Pancreas (tissue), 10 donors: ENCODE measurements at places on chromosomes 4 and X. TPM values are rescaled to one million over a fixed set of nuclear protein-coding genes. Genes with fewer than 3 reads are reported as not detected.

CLDN2 gene
- polyA plus RNA-seq = 1.7 TPM

RRH gene
- 0.15 TPM for polyA plus RNA-seq

SPANXN3 gene
- polyA plus RNA-seq = not detected

MAGEA6 gene
- polyA plus RNA-seq = not detected

TLR1 gene
- 1.4 TPM for polyA plus RNA-seq

CXCL9 gene
- 0.21 TPM for polyA plus RNA-seq

BTK gene
- 0.53 TPM for polyA plus RNA-seq

ADGRG4 gene
- not detected for polyA plus RNA-seq

RAB33B gene
- 5.0 TPM for polyA plus RNA-seq

UBA1 gene
- 101 TPM for polyA plus RNA-seq

- no peaks in the 10 kb centered on the region for H3K27me3 ChIP-seq
- H3K4me1 ChIP-seq = no peaks in the 10 kb centered on the region
- no peak for DNase-seq
- H3K27ac ChIP-seq = no peak overlapping the region
- H3K36me3 ChIP-seq = peaks cover 36% of the 10 kb centered on the region
- H3K4me3 ChIP-seq = no peak overlapping the region
Observed at GRCh38 chr4:1833307-1834046, 22.5 kb downstream of the LETM1 start.

DNA sequence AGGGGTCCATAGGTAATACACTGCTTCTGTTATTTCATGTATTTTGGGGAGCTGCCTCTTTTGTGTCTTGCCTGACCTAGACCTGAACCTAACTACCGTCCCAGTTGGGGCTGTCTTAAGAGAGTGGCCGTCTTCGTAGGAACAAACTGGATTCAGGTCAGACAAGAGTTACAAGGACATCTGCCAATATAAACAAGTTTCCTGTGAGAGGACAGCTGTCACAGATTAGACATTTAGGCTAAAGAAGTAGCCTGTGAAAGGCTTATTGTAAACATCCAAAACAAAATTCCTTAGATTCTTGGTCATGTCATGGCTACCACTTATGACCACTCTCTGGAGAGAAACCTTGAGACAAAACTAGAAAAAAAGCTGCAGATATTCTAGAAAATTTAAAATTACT is 797.6 kb upstream of the AADAT start:
- H3K4me3 ChIP-seq = no peak overlapping the region

DNA sequence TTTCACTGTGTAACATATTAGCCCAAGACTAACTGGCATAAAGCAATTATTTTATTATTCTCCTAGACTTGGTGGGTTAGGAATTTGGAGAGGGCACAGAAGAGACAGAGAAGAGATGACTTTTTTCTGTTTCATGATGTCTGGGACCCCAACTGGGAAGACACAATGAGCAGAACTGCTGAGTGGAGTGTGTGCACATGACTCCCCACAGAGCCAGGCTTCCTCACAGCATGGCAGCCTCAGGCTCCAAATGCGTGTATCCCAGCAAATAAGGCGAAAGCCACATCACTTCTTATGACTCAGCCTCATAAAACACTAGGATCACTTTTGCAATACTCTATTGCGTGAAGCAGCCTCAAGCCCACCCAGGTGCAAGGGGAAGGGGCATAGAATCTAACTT is 68.4 kb downstream of the MFAP3L start:
- H3K4me1 ChIP-seq = no peaks in the 10 kb centered on the region
- H3K4me3 ChIP-seq = no peak overlapping the region
- no peaks in the 10 kb centered on the region for H3K36me3 ChIP-seq
- H3K27me3 ChIP-seq = no peaks in the 10 kb centered on the region
- DNase-seq = no peak

GRCh38 chrX:153704021-153704526 is 16.3 kb downstream of the SLC6A8 start:
- DNase-seq = no peak
- no peak overlapping the region for H3K4me3 ChIP-seq
- no peaks in the 10 kb centered on the region for H3K27me3 ChIP-seq
- no peaks in the 10 kb centered on the region for H3K36me3 ChIP-seq

- H3K36me3 ChIP-seq = no peaks in the 10 kb centered on the region
- DNase-seq = no peak
- H3K27me3 ChIP-seq = no peaks in the 10 kb centered on the region
- no peaks in the 10 kb centered on the region for H3K4me1 ChIP-seq
- H3K4me3 ChIP-seq = no peak overlapping the region
Observed at GRCh38 chr4:181176306-181176705, 1066.9 kb upstream of the TENM3 start.

GRCh38 chrX:23398570-23398969 is 63.9 kb downstream of the PTCHD1 start:
- no peaks in the 10 kb centered on the region for H3K36me3 ChIP-seq
- no peak for DNase-seq
- H3K4me3 ChIP-seq = no peak overlapping the region
- no peaks in the 10 kb centered on the region for H3K4me1 ChIP-seq
- no peak overlapping the region for H3K27ac ChIP-seq

DNA sequence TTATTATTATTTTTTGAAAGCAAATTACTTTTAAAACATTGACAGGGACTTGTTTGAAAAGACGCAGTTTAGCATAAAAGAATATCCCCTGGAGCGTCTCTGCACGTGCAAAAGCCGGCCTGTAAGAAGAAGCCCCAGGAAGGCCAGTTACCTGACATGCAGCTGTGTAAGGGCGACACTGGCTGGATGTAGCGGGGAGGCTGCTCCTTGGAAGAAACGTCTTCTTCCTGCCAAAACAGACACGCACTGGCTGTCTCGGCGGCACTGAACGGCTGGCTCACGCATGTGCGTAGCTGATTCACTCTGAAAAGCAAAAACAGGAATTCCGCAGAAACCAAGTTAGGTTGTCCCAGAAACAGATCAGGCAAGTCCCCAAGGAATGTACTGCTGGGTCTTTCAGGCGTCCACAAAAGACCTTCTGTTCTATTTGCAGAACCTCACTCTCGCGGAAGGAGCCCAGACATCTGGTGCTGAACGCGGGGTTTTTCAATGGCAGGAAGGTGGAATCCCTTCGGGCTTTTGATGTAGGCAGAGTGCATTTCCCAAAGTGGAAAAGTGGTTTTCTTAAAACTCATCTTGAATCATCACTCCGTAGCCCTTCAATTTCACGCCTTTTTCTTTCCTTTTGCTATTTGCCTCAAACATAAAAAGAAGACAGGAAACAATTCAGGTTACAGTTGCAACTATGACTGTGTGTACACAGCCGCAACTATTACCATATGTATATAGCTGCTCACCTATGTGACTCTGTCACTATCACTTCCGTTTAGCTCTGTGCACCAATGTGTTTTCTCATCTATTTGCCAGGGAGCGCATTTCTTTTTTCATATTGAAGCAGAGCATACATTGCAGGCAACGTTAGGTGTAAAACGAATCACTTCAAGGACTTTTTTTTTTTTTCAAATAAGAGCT is 38.1 kb upstream of the ARSH start:
- H3K36me3 ChIP-seq = no peaks in the 10 kb centered on the region
- H3K27me3 ChIP-seq = no peaks in the 10 kb centered on the region
- H3K4me1 ChIP-seq = peaks cover 22% of the 10 kb centered on the region
- H3K27ac ChIP-seq = no peak overlapping the region
- no peak for DNase-seq
- peak overlapping the region; percentile 10 for H3K4me3 ChIP-seq

GRCh38 chrX:103586314-103586646 is 965 bp downstream of the TCEAL4 start:
- H3K4me3 ChIP-seq = peak overlapping the region; percentile 52
- H3K36me3 ChIP-seq = no peaks in the 10 kb centered on the region
- peak overlapping the region; percentile 38 for H3K27ac ChIP-seq
- DNase-seq = no peak

- no peaks in the 10 kb centered on the region for H3K4me1 ChIP-seq
- H3K27ac ChIP-seq = no peak overlapping the region
- no peaks in the 10 kb centered on the region for H3K36me3 ChIP-seq
- no peak for DNase-seq
- H3K4me3 ChIP-seq = no peak overlapping the region
- no peaks in the 10 kb centered on the region for H3K27me3 ChIP-seq
Observed at GRCh38 chrX:31366041-31366440, 294.2 kb upstream of the FTHL17 start.

DNA sequence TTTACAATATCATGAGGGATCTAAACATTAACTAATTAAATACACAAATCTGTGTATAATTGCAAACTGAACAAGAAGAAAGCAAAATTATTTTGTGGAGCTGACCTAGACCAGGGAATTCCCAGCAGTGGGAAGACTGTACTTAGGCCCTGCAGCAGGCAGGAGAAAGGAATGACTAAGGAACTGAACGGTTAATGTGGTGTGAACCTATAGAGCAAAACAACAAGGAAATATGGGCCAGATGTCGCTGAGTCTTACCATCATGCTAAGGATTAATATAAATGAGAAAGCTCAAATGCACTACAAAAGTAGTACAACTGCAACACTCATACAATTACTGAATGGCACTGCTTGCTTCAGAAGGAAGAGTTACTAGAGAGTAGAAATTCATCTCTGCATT is 120.3 kb upstream of the ATXN3L start:
- H3K4me3 ChIP-seq = no peak overlapping the region
- no peak overlapping the region for H3K27ac ChIP-seq
- H3K36me3 ChIP-seq = no peaks in the 10 kb centered on the region
- H3K27me3 ChIP-seq = peaks cover 3% of the 10 kb centered on the region
- no peaks in the 10 kb centered on the region for H3K4me1 ChIP-seq

DNA sequence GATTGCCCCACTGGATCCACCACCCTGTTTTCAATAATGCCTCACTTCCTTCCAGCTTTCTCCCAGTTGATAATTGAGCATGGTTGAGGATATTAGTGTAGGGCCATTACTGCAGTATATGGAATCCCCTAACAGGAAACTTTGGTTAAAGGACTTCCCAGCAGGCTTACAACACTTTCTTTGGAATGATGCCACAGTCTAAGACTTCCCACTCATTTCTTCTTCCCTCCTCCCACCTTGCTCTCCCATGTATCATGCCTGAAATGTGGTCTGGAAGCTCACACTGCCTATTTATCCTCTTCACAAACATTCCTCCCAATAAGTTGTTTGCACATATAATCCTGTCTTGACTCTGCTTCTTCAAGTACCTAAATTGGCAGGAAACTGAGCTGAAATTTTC is 863.3 kb downstream of the CENPC start:
- no peaks in the 10 kb centered on the region for H3K4me1 ChIP-seq
- no peak overlapping the region for H3K27ac ChIP-seq
- no peaks in the 10 kb centered on the region for H3K36me3 ChIP-seq
- no peak for DNase-seq

DNA sequence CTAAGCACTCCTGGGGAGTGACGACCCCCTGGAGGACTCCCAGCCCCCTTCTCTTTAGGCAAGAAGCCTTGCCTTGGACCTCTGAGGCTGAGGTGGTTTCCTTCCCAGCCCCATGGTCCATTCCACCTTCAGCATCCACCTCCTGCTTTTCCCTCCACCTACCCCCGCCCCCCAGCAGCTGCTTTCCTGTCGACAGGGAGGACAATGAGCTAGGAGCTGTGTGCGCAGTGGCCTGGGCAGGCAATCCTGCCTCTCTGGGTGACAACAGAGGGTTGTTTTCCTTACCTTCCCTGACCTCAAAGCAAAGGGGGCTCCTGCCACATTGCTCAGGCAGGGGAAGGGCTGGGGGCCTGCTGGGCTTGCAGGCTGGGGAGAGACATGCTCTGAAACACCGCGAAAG is 123.5 kb downstream of the BCOR start:
- no peak for DNase-seq
- no peaks in the 10 kb centered on the region for H3K27me3 ChIP-seq

DNA sequence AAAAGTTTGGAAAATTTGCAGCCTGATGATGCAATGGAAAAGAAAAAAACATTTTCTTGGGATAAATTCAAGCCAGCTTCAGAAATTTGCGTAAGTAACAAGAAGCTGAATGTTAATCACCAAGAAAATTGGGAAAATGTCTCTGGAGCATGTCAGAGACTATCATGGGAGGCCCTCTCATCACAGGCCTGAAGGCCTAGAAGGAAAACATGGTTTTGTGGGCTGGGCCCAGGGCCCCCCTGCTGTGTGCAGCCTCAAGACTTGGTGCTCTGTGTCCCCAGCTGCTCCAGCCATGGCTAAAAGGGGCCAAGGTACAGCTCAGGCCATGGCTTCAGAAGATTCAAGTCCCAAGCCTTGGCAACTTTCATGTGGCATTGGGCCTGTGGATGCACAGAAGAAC is 1049.8 kb upstream of the GRIA3 start:
- no peaks in the 10 kb centered on the region for H3K4me1 ChIP-seq
- H3K36me3 ChIP-seq = no peaks in the 10 kb centered on the region
- H3K4me3 ChIP-seq = no peak overlapping the region
- no peak overlapping the region for H3K27ac ChIP-seq
- DNase-seq = no peak

DNA sequence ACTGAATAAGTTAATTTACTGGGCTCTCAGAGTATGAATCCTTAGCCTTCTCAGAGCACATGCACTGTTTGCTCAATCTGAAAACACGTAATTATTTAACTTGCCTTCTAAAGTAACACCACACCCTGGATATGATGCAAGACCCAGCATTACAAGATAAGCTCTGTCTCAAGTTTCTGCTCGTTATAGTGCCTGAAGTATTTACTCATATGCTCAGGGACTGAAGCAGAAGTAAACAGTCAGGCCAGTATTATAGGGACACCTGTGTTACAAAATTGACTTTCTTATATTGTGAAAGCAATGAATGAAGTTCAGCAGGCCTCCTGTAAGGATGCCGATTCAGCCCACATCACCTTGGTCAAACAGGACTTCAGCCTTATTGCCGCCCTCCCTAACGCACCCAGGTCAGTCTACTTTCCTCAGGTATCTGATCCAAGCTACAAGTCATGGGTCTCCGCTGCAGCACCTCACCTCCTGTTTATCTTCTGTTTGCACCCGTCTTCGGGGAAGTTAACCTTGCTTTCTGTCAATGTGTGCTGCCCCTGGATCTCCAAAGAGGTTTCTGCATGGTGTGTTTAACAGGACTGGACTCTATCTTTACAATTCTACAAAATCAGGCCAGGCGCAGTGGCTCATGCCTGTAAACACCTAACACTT is 42.8 kb upstream of the KLF3 start:
- H3K4me1 ChIP-seq = peaks cover 7% of the 10 kb centered on the region
- DNase-seq = no peak
- no peaks in the 10 kb centered on the region for H3K36me3 ChIP-seq
- no peaks in the 10 kb centered on the region for H3K27me3 ChIP-seq
- H3K4me3 ChIP-seq = no peak overlapping the region
- peak overlapping the region; percentile 63 for H3K27ac ChIP-seq

DNA sequence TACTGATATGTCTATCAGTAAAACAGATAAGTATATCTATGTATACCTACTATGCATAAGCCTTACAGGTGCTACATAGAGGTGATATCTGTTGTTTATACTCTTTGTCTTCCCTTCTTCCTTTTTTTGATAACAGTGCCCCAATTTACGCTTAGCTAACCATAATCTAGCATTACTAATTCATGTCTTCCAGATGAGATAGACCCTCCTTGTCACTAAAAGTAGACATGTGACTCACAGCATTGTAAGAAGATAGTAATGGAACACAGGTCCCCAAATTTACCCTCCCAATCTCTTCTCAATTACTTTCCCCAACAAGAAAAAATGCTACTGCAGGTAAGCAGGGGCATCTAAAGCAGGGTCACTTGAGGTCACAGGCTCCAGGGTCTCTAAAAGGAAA is 7.9 kb upstream of the NFKB1 start:
- H3K27me3 ChIP-seq = no peaks in the 10 kb centered on the region
- no peak overlapping the region for H3K27ac ChIP-seq
- H3K4me3 ChIP-seq = no peak overlapping the region
- DNase-seq = no peak
- H3K36me3 ChIP-seq = no peaks in the 10 kb centered on the region
